Cortex of kidney (tissue), 1 donor: ENCODE measurements at places on chromosomes 3 and 15.

- DNase-seq, result no peak
Observed at GRCh38 chr3:78517965-78518364, 1249.8 kb downstream of the ROBO1 start.

- no peak for DNase-seq
Observed at GRCh38 chr15:58865425-58865880, 68.0 kb downstream of the SLTM start.

- DNase-seq, result no peak
Observed at GRCh38 chr3:45957586-45957985, 14.3 kb downstream of the CXCR6 start.

DNA sequence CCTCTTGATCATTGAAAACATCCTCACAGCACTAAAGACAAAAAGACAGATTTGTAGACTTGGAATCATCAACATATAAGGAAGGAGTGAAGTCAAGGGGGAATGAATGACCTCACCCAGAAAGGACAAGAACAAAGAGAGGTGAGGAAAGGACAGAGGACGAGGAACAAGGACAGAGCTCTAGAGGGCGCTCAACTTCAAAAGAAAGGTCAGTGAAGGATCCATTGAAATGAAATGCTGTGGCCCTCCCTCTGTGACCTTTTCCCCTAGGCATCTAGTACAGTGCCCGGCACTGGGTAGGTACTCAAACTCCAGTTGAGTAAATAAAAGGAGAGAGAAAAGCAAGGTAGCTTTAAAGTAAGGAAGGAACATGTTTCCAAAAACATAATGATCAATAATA is 2.6 kb downstream of the ATP8B4 start:
- DNase-seq, result no peak

DNA sequence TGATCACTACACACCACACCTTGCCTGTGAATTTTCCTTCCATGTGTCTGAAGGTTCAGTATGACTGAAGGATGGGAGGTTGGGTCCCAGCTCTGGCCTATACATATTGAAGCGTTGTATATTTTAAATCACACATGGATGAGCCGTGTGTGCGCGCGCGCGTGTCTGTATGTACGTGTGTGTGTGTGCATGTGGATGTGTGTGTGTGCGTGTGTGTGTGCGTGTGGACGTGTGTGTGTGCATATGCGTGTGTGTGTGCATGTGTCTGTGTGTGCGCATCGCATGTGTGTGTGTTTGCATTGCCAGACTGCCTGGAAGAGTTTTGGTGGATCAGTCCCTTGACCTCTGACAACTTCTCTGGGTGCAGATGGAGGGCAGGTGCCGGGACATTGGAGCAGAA is 45.7 kb downstream of the RPLP1 start:
- no peak for DNase-seq

DNA sequence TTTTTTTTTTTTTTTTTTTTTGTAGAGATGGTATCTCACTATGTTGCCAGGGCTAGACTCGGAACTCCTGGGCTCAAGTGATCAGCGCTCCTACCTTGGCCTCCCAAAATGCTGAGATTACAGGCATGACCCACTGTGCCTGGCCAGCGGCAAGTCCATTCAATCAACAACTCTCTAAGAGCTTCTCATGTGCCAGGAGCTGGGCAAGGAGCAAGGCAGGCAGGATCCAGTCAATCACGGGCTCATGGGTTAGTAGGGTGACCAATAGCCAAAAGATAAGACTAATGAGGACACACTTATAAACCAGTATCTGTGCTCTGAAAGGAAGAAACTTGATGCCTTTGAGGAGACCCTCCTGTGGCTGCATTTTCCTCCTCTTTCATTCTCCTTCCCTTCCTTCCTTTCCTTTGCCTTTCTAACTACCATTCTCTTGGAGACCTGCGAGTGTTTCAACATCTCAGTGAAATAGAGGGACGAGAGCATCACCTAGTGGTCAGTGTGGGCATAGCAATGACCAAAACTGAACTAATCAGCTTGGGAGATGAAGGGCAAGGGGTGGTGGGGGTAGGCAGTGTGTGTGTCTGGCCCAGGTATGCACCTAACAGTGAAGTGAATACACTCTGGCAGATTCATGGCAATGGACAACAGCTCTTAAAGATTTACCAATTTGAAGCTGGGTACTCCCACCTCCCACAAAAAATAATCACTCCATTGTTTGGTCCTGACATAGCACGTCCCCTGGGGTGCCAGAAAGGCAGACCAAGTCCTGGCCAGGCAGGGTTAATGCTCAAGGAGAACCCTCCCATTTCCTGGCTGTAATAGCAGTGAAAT is 6.3 kb downstream of the RPP25 start:
- no peak for DNase-seq

DNA sequence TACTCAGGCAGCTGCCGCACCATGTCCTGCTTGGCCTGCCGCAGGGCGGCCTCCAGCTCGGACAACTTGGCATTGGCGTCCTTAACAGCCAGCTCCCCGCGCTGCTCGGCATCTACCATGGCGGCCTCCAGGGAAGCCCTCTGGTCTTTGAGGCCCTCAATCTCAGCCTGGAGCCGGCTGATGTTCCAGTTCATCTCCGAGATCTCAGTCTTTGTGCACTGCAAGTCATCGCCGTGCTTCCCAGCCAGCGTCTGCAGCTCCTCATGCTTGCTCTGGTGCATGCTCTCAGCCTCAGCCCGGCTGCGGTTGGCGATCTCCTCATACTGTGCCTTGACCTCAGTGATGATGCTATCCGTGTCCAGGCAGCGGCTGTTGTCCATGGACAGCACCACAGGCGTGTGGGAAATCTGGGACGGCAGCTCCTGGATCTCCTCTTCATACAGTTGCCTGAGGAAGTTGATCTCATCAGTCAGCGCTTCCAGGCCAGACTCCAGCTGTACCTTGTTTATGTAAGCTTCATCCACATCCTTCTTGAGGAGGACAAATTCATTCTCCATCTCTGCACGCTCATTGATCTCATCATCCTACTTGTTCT is 15.5 kb upstream of the PSTPIP1 start:
- no peak for DNase-seq

DNA sequence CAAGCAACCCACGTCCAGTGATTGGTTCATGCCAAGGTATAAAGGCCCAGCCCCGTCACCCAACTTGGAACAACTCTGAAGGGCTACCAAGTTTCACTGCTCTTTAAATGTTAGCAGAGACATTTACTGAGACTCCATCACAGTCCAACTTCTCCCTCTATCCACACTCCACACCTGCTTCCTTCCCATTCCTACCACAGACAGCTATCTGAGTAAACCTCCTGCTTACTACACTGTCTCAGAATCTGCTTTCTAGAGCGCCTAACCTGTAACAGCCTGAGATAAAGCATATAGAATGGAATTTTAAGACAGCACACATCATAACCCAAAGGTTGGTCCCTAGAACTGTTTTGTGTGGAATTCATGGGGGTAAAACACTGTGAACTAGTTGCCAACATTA is 106.5 kb downstream of the THRB start:
- no peak for DNase-seq

DNA sequence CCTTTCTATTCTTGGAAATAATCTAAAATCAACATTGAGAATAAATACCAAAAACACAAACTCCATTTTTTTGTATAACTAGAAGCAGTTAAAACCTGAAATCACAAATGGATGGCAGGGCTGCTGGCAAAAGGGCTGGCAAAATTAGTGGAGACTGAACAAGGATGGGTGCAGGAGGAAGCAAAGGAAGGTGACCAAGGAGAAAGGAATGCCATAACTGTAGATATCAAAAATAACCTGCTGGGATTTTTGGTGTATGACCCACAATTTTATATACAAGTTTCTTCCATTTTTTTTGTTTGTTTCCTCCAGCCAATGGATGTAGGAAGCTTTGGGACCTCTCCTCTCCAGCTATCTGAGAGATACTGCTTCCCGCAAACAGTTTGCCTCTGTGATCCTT is 12.7 kb downstream of the CFAP44 start:
- DNase-seq, result no peak

- no peak for DNase-seq
Observed at GRCh38 chr3:55885721-55886120, 398.6 kb upstream of the WNT5A start.

GRCh38 chr3:48966876-48967361 is 23.1 kb upstream of the P4HTM start:
- no peak for DNase-seq

DNA sequence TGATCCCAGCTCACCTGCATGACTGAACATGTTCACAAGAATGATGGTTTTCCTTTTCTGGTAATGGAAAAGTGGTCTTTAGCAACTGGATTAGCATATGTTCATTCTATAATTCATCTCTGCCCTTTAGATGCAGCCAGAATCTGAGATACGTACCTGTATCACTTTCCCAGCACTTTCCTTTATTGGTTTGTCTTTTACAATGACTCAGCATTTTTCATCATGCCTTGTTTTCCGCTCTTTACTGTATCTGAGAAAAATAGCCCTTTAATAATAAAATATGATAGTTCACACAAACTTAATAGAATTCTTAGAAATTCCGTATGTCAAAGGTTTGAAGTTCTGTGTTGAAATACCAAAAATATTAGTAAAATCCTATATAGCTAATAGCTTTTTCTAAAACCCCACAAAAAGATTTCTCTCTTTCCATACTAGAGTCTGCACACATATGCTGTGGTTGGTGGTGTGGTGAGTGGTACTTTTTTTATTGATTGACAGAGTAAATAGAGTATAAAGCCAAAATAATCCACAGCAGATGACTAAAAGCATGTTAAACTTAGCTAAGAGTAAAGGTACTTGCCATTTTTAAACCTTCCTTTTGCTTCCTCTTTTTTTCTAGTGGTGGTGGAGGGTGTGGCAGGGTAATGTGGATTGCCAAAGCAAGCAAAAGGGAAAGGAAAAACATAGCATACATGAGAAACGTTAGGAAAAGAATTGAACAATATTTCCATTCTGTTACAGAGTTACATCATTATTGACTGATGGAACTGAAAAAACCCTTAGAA is 328.9 kb upstream of the RBMS3 start:
- DNase-seq, result no peak

DNA sequence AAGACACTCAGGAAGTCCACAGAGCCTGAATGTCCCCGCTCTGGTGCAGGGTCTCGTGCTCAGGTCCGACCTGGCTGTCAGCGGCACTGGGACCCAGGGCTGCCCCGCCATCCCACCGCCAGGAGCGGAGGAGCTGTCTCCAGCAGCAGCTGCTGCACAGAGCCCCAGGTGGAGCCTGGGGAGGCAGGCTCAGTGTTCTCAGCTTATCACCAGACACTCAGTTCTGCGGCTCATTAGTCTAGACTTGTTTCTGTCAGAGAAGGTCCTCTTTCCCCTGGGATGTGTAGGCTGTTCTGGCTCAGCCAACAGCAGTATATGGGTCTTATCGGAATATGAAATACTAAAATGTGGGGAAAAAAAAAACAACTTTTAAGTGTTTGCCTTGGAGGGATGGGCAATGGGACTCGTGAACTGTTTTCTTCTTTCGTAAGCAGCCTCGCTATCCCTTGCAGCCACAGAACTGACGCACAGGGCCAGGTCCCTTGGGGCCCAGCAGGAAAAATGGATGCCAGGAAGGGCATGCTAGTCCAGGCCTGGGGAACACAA is 75.9 kb downstream of the KLF13 start:
- no peak for DNase-seq

DNA sequence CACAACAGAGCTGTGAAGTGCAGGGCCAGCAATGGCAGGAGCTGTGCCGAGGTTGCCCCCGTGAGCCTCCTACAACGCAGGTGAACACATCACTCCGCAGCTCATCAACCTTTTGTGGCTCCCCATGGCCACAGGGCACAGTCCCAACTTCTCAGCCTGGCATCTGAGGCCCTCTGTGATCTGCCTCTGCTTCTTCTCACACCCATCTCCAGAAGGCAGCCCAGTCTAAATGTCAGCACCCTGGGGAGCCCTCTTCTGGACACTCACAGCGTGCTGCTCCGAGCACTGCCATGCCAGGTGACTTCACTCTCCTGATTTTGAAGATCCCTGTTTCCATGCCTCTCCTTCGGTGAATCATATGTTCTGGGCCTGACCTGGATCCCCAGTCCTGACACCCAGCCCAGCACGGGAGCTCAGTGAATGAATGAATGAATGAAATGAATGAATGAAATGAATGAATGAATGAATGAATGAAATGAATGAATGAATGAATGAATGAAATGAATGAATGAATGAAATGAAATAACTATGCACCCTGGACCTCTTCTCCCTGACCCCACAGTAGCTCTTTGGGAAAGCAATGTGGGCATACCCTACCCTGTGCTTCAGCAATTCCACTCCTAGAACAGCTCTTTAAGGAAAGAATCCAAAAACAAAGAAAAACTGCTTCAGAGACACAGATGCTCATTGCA is 17.9 kb upstream of the SKIC8 start:
- DNase-seq, result no peak

GRCh38 chr15:71275098-71275497 is 159.8 kb downstream of the THSD4 start:
- DNase-seq, result no peak

DNA sequence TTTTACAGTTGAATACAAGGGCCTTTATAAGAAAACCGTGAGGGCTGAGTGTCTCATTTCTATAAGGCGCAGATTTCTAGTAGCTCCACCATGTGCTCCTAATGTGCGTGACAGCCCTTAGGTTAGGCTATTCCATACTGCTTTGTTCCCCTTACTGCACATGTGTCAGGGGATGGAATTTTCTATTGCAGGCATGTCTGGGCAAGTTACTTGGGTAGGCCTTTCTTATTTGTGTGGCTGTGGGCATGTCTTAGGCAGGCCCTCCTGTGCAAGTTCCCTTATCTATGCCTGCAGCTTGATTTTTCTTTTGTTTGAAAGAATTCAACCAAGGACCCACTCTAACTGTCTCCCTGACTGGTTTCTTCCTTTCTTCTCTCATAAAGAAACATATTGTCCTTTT is 434.2 kb upstream of the CNTN3 start:
- no peak for DNase-seq

DNA sequence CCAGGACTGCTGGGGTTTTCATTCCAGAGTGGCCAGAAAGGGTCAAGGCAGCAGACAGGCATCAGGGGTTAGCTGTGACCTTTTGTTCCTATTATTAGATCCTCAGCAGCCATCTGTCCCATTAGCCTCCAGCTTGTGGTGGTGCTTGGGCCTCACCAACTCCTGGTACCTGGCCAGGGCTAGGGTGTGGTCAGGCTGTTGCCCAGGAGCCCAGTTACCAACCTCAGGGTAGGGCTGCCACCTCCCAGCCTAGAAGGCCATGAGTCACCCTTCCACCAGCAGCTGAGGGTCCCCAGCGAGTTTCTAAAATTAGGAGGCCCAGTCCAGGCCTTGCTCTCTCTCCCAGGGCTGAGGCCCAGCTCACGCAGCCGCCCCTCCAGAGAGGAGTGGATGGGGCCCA is 12.2 kb downstream of the TMEM43 start:
- DNase-seq, result no peak

DNA sequence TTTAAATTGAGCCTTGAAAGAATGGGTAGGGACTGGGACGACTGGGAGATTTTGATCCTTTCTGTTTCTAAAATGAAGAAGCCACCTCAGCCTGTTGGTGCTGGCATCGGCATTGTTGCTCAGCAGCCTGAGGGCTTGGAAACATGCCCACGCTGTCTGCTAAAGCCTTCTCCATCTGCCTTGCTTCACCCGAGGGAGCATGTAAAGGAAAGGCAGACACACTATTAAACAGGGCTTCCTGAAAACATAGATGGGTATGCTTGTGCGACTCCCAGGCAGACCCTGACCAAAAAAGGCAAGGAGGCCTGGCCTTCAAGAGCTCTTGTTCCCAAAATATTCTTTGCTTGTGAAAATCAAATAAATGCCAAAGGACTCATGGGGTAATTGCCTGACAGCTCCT is 84.2 kb upstream of the SLC4A7 start:
- no peak for DNase-seq

- DNase-seq, result no peak
Observed at GRCh38 chr15:80138961-80139360, 13.8 kb upstream of the FAH start.
